Osteocyte (in vitro differentiated cells): ENCODE measurements at places on chromosomes 6 and 20. TPM values are rescaled to one million over a fixed set of nuclear protein-coding genes. Genes with fewer than 3 reads are reported as not detected.

DNA sequence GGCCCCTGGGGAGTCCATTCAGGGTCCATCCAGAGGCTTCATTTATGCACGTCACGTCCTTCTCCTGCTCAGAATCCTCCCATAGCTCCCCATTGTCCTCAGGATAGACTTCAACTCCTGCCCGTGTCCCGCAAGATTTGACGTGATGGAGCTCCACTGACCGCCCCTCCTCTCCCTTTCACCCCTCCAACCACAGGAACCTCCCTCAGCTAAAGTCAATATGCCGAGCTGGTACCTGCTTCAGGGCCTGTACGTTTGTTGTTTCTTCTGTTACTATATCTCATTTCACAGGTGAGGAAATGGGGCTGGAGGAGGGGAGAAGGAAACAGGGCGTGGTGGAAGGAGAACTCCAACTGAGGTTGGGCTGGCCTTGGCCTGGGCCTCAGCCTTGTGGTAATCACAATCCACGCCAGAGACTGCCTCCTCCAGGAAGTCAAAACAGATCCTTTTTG lies 38.6 kb downstream of the CEBPB start:
- no peak for DNase-seq

Gene GPR63
- total RNA-seq = 0.31 and 0.48 TPM in 2 replicates

GRCh38 chr6:165922309-165922794 lies 245.3 kb downstream of the TBXT start:
- DNase-seq = no peak

Gene C6orf58
- total RNA-seq = 0.73 TPM in 1 of 2 replicates, not detected in the other

DNA sequence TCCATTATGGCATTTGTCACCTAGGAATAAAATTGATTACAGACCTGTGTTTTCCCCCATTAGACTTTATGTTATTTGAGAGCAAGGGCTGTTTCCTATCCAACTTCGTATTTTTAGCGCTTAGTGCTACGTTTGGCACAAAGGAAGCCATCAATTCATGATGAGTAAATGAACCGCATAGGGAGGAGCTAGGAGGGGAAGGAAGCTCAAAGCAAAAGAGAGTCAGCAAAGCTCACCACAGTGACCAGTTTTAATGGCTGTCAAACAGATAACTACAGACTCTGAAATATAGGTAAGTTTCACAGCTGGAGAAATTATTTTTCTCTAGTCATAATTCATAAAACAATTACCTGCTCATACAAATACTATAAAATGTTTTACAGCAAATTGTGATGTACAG lies 6.9 kb upstream of the SAMD3 start:
- DNase-seq = no peak

DNA sequence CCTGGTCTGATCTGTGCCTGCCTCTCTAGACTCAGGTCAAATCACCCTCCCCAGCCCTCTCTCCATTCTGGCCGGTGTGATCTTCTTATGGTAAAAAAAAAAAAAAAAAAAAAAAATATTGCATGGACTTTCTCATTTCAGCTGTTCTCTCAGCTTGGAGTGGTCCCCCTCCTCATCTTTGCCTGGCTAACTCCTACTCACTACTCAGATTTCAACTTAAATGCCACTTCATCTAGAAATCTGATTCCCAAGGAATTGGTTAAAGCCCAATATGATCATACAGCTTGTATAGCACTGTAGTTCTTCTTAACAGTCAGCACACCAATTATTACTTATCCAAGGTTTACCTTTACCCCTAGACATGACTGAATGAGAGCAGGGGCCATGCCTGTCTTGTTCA lies 105.9 kb upstream of the CARMIL1 start:
- no peak for DNase-seq

Gene RSPH4A
- total RNA-seq = 0.24 and 0.38 TPM in 2 replicates

DNA sequence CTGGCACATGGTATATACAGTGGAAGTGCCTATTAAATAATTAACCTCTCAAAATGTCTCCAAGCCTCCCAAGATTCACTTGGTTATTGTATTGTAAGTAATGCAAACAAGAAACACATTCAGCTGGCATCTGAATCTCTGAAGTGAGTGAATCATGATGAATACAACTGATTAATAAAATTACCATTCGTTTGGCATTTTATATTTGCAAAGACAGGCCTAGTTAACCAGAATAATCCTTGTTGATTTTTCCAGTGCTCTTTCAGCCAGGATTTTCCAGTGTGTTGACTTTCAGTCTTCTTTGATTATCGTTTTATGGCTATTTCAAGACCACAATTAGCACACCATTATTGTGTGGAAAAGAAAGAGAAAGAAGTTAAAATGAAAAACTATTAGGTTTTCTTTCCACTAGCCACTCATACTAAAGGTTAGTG lies 20.3 kb downstream of the SLC22A2 start:
- no peak for DNase-seq

GRCh38 chr20:54872440-54872839 lies 397.0 kb downstream of the DOK5 start:
- no peak for DNase-seq

GRCh38 chr20:20614391-20614790 lies 98.1 kb downstream of the RALGAPA2 start:
- DNase-seq = no peak

DNA sequence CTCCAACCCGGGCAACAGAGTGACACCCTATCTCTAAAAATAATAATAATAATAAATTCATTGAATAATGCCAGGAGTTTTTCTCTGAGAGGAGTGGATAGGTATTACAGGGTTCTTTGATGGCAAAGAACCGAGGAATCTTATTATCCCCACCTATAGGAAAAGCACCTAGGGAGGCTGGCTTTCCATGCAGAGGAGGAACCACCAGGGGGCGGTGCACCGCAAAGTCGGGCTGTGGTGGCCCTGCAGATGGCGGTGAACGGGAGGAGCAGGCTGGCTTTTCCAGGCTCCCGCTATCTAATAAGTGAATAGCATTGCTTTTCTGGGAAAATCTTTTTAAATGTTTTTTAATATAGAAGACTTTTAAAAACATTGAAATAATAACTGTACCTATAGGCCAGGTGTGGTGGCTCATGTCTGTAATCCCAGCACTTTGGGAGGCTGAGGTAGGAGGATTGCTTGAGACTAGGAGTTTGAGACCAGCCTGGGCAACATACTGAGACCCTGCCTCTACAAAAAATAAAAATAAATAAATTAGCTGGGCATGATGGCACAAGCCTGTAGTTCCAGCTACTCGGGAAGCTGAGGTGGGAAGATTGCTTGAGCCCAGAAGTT lies 864.2 kb downstream of the KIF16B start:
- no peak for DNase-seq

Gene CLDN20
- total RNA-seq = not detected in 2 replicates

DNA sequence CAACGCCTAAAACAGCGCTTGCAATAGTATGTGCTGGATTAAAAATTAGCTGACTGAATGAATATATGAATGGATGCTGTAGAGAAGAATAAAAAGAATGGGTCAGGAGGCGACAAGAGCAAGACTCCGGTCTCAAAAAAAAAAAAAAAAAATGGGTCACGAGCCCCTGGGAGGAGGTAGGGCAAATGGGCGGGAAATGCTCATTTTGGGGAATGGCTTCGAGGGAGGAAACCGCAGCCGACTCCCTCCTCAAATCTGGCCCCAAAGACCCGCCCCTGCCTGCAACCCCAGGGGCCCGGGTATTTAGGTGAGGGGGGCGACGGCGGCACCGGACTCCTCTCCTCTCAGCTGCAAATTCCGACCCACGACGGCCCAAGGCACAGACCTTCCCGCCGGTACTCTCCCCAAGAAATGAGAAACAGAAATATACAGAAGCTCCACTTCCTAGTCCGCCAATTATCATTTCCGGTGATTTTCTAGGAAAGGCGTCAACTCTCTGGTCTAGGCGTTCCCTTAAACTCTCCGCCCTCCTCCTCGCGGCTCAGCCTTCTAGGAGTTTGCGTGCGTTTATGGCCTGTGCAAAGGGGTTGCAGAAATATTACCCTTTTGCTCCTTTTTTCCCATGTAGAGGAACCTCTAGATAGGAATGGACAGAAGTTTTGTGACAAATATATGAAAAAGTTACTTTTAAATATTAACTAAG lies at the start of gene ZNF311:
Gene ZNF311, minus strand, starts transcription at position 133 of the 703 bp plus-strand sequence. CDS start 1,361 bp downstream, outside the sequence.
- DNase-seq = no peak

GRCh38 chr6:84002226-84002625 lies 31.3 kb upstream of the MRAP2 start:
- DNase-seq = no peak

GRCh38 chr6:25413207-25413905 lies 134.2 kb downstream of the CARMIL1 start:
- no peak for DNase-seq

Gene MMP24
- 0.54 and 0.63 TPM in 2 replicates for total RNA-seq

DNA sequence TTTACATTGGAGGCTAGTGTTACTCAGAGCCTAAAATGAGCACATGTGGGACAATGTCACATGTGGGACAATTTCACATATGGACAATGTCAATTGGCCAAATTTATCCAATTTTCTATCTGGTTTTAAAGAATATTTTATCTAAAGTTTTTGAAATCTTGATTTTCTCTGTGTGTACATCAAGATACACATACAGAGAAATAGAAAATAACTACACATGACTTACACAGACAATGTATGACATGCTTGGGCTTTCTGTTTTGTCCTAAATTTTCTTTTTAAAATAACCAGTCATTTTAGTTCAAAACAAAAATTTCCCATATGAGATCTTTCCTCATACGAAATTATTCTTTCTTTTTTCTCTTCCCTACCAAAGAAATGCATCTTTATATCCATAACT lies 24.6 kb downstream of the GGTLC1 start:
- DNase-seq = no peak

Gene TEAD3
- total RNA-seq = 43.1 and 44.8 TPM in 2 replicates

GRCh38 chr20:45890985-45891983 lies at the start of the genes CTSA and NEURL2:
TSS of gene CTSA (plus strand) at chr20:45891335. CDS start at chr20:45891569, 234 bp downstream.
TSS of gene NEURL2 (minus strand) at chr20:45891208. CDS start at chr20:45890991, 217 bp downstream.
- peak; percentile 95 for DNase-seq

DNA sequence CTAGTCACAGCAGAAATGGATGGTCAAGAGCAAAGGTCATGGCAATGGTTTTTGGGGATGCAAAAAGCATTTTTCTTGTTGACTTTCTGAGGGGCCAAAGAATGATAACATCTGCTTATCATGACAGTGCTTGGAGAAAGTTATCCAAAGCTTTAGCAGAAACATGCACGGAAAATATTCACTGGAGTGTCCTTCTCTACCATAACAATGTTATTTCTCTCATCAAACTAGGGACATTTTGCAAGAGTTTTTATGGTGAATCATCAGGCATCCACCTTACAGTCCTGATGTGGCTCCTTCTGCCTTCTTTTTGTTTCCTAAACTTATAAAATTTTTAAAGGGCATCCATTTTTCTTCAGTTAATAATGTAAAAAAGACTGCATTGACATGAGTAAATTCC lies 302.3 kb downstream of the HIVEP2 start:
- DNase-seq = no peak
